Esophagus mucosa (tissue), 1 donor: ENCODE measurements at places on chromosomes 7 and 10. TPM values are rescaled to one million over a fixed set of nuclear protein-coding genes. Genes with fewer than 3 reads are reported as not detected.

The VSTM2A gene
- total RNA-seq, result not detected

The LEP gene
- 0.12 TPM for total RNA-seq

The CDC14C gene
- not detected for total RNA-seq

GRCh38 chr7:19336836-19337383 is 191.7 kb upstream of the FERD3L start:
- ATAC-seq, result no peak

GRCh38 chr7:54888734-54889082 is 129.7 kb upstream of the SEC61G start:
- ATAC-seq, result no peak

DNA sequence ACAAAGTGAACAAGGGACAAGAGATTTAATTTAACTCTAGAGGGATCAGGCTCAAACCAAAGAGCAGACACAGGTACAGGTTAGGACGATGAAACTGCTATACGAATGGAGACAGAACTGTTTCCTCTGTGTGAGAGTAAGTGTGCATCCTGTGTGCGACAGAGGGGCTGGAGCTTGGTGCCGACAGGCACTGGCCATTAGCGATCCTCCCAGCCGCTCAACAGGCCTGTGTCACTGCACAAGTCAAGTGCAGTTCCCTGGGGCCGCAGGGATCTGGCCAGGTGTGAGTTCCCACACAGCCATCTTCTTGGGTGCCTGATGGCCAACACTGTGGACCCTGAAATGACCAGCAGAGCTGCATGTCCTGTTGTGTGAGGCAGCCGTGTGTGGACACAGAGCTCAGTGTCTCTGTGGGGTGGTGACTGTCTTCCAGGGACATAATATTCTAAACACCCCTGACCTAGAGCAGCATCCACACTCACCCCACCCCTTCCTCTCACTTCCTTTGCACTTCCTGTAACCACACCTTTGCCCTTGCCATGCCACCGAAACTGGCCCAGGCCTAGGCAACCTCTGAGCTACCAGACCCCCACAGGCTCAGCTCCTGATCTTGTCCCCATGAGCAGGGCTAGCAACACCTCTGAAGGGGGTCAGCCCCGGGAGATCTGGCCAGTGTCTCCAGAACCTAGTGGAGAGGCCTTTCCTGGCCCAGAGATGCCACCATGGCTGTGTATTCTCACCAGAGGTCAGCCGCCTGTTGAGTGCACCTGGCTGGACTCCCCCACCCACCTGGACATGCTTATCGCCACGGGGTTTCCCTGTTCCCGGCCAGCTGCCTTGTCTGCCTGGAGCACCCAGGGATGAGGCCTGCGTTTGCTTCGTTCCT is 11.7 kb upstream of the TBRG4 start:
- ATAC-seq, result no peak

- ATAC-seq, result no peak
Observed at GRCh38 chr10:120479506-120479905, 22.5 kb downstream of the PLPP4 start.
